ENCODE measurements at places on chromosomes 7 and 10. TPM values are rescaled to one million over a fixed set of nuclear protein-coding genes. Genes with fewer than 3 reads are reported as not detected.

Gene HNRNPH3
- 126 TPM for total RNA-seq

GRCh38 chr7:7136466-7137381 lies 45.6 kb upstream of the C1GALT1 start:
- no peak for DNase-seq

DNA sequence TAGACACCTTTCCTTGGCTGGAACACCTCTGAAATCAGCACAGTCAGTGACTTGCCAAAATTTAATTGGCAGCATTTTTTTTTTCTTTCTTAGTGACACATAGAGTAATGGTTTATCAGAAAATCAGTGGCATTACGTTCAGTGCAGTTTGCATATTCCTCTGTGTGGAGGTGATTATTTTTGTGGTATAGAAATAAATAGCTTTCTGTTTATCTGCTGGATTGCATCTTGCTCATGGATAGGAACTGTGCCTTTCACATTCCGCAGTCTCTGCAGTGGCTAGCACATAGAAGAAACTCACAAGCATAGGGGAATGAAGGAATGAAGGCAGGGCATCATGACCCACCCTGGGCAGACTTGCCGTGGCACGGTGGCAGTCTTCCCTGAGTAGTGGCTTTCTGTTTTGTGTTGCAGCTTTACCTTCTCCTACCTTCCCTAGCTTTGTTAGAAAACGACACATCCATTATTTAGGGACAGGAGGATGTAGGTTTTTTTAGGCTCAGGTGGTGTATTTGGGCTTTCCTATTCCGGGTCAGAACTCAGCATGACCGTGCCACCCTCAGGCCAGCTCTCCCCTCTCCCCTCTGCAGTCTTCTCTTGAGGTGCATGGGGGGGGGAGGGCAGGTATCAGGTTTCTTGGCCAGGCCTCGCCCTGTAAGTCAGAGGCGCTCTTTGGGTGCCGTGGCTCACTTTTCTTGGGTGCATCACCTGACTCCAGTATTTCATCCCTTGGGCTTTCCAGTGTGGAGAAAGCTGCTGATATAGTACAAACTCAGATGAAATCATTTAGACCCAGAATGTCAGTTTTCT lies 112.5 kb upstream of the GJD4 start:
- no peak for DNase-seq

Gene HOXA4
- total RNA-seq = 0.25 TPM

DNA sequence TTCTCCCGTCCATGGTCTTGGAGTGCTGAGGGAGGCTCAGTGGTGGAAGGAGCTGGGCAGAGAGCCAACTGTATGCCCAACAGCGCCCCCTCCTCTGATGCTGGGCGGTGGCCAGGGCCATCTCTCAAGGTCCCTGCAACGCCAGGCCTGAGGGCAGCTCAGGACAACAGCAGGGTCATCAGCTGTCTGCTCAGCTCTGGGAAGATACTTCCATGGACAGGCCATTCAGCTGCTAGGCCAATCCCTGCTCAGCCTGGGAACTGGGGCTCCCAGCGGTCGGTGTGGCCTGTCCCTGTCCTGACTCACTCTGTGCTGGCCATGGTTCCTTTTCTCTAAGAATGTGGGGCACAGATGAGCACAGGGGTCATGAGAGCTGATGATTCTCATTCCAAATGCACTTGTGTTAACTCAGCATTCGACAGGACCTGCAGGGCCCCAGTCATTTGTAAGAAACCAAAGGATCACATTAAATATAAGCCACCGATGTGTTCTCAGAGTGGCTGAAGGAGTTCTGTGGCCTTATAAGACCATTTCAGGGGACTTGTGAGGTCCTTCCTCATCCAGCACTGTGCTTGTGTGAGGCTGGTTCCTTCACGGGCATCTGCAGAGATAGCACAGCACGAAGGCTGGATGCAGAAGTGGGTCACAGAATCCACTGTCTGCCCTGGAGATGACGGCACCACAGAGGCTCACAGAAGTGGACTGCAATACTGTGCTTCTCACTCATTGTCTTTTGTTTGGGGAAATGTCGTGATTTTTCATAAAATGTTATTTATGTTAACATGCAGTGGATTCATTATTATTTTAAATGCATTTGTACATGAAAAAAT lies 73.0 kb downstream of the ADCY1 start:
- DNase-seq = no peak

DNA sequence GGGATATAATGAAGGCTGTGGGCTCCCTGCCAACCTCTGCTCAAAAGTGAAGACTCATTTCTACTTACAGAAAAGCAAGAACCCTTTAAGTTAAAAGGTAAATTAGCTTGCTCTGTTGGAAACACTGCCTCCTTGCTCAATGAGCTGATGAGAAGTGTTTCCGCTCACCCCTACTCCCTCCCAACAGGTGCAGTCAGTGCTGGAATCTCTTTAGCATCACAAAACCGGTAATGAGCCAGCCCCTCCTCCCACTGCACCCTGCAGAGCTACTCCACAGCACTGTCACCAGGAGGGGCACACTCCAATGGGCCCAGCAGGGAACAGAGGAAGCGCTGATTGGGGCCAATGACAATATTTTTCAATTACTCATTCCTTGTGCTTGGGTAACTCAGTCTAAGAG lies 262.5 kb downstream of the TCERG1L start:
- DNase-seq = no peak

DNA sequence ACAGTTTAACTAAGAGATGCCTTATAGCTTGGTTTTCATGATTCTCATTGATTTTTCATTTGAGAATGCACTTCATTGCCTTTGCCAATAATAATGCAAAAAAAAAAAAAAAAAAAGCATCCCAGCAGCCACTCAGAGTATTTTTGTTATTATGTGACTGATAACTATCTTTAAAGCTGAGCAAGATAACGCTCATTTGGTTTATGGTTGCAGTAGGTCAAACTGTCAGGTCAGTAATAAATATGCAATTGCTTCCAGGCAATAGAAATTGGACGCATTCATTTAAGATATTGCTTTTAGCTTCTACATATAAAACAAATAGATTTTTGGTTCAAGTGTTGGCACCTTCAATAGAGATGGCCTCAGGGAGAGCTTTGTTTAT lies 215.1 kb downstream of the PRPF18 start:
- no peak for DNase-seq

Gene ST7
- 6.4 TPM for total RNA-seq

DNA sequence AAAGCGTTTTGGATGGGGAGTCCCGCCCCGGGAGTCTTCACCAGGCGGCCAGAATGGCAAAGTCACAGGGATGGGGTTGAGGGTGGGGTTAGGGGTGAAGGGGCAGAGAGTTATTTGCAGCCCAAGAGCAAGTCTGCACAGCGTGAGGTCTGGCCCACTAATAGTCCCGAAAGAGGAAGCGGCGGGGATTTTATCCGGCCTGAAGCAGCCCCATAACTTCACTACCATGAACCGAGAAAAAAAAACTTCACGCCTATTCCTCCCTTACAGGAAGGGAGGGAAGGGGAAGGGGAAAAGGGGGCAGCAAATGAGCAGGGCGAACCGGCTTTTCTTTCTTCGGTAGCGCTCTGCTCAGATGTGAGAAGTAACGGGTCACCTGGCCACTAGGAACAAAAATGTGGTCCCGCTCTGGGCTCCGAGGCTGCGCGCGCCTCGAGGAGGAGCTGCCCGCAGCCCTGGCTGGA lies 712 bp downstream of the ITPRIP start:
- no peak for DNase-seq

Gene PNLIPRP1
- not detected for total RNA-seq

DNA sequence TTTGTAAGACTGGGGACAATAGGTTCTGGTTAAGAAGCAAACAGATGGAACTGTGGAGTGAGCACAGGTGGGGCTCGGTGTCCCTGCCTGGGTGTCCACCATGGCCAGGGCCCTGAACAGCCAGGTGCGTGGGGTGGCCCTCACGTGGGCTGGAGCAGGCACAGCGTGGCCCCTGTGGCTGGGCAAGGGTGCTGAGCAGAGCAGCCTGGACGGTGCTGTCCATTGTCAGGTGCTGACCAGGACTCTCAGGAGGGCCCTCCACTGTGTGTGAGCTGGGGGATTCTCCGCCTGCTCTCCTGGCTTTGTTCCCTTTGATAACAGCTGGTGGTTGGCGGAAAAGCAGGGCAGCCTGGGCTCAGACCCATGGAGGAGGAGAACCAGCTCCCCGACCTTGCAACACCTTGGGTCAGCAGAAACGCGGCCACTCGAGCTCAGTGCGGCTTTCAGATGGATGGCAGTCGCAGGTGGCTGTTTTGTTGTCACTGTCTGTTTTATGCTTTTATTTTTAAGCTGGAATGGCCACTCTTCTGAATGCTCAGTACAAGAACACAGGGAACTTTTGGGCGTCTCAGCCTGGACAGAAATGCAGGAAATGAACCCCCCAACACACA lies 273.9 kb upstream of the ADARB2 start:
- DNase-seq = no peak

Gene HMX2
- total RNA-seq = 0.28 TPM

- DNase-seq = peak; percentile 8
Observed at GRCh38 chr10:15461353-15462108, 90.4 kb upstream of the FAM171A1 start.

Gene SPACDR
- total RNA-seq = 3.5 TPM

Gene ARL5B
- total RNA-seq = 11.3 TPM

- no peak for DNase-seq
Observed at GRCh38 chr7:127937066-127937680, 94.1 kb downstream of the LRRC4 start.

- DNase-seq = no peak
Observed at GRCh38 chr10:67385566-67385965, 310.4 kb downstream of the CTNNA3 start.

- peak; percentile 42 for DNase-seq
Observed at GRCh38 chr10:8051851-8052257, 2.6 kb upstream of the GATA3 start.

DNA sequence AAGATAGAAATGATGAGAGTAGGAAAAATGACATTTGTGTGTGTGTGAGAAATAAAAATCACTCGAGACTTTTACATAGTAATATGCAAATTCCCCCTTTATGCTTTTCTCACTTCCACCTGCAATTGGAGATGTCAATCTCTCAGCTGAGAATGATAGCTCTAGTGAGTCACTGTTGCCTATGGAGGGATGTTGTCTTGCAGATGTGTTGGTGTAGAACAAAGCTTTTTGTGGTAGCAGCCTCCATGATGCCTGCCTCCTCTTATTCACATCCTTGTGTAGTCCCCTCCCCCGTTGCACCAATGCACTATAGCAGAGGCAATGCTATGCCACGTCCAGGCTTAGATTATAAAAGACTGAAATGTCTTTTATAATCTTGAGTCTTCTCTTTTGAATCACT lies 33.8 kb downstream of the SPAG6 start:
- peak; percentile 81 for DNase-seq

DNA sequence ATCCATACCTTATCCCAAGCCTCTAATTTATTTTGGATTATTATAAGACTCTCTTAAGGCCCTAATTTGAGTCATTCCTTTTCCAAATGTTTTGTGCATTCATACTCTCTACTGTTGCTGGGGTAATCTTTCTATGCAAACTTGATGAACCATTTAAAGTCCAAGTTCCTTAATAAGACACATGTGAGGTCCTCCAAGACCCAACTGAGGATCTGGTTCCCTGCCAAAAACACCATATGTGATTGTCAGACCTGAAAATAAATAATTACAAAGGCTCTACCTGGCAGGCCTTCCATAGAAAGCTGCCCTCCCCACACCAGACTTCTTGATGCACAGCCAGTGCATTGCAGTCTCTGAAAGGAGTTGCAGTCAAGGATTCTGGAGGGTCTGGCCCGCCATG lies 257.9 kb upstream of the AKR1E2 start:
- no peak for DNase-seq

Gene NAMPT
- total RNA-seq = 1,205 TPM

Gene UNC5B
- total RNA-seq = 0.09 TPM

DNA sequence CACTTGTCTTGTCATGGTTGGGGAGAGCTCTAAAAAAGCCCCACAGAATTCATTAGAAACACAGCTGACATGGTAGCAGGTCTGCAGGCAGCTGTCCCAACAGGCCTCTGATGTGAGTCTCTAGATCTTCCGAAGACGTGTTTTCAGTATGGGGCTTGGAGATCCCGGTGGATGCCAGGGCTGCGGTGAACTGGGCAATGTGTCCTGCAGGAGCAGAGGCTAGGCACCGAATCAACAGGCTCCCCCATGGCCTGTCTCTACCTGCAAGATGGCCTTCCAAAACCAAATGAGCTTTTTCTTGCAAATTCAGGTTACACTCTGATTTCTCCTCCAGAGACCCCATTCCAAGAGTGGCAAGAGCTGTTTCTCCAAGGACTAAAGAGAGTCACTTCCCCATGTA lies 2.9 kb downstream of the CPXM2 start:
- DNase-seq = no peak

DNA sequence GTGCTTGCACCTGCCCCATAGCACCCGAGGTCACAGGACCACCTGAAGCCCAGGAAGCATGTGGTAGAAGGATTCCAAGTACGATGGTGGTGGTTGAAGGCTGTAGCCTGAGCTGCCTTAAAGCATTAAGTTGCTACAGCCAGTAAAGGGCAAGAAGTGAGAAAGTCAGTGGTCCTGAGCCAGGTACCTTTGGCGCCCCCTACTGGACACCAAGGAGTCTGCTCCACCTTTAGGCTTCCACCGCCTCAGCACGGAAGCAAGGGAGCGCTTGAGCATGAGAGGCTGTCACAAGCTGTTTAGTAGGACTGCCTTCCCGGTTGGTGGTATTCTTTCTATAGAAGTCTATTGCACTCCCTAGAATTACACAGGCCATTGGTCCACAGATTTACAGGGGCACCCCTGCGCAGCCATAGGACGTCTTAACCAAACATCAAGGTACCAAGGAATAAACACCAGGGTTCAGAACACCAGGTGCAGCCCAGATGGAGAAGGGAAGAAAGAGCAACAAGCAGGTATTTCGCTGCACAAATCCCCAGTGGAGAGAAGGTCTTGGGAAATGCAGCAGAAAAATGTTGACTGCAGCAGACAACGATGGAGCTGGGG lies 2.2 kb downstream of the CRTAC1 start:
- peak; percentile 85 for DNase-seq

GRCh38 chr10:84256510-84257342 lies 11.9 kb downstream of the RGR start:
- peak; percentile 80 for DNase-seq

Gene SH2D4B
- not detected for total RNA-seq

DNA sequence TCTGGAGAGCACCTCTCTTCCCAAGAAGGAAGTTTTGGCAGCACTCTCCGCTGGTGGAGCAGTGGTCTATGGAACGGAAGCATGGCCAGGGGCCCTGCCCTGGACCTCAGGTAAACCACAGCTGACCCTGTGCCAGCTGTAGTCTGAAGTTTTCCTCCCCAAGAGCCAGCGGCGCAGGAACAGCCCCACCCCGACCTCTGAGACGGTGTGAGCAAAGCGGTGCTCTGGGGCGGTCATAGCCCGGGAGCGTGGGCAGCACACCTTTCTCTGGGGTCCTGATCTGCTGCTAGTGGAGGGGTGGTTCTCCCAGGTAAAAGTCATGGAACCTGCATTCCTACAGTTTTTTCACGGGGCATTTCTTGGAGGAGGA lies 52.6 kb downstream of the TSPAN15 start:
- DNase-seq = no peak

- DNase-seq = no peak
Observed at GRCh38 chr7:140009735-140010134, 53.0 kb downstream of the PARP12 start.

- DNase-seq = no peak
Observed at GRCh38 chr10:27537787-27538186, 33.7 kb downstream of the RAB18 start.

Gene RSBN1L
- 21.0 TPM for total RNA-seq

Gene GRK5
- total RNA-seq = 21.2 TPM
